ENCODE measurements at places on chromosomes 4 and X.
A peak's percentile ranks its signal among the peaks of the same experiment; 100 is the strongest.

DNA sequence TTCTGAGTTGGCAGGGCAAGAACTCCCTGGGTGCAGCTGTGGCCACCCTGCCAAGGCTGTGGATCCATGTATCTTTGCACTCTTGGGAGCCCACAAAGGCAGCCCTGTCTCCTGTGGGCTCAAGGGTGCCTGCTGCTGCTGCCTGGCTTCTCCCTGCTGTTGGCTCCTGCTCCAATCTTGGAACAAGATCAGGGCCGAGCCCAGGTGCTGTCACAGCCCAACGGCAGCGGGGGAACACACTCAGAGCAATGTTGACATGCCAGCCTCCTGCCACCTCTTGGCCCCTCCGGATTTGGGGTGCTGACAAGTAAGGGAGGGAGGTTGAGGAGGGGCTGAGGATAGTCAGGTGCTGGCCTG lies 57.9 kb downstream of the COX18 start:
- no peak for DNase-seq

DNA sequence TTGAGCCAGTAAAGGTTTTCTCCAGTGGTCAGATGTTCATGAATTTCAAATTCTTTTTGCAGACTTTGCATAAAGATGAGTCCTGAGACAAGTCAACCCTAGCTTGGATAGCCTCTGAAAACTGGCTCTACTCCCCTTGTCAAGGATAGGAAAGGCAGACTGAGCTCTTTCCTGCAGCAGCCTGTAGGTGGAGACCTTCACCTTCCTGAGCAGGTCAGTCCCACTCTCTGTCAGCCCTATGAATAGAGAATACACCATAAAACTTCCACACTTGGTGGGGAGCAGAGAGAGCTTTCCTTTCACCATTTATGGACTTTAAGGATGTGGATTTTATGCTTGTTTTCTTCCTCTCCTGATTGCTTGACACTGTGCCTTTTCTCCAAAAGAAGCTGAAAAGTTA lies 41.9 kb downstream of the PCDH19 start:
- DNase-seq: no peak

DNA sequence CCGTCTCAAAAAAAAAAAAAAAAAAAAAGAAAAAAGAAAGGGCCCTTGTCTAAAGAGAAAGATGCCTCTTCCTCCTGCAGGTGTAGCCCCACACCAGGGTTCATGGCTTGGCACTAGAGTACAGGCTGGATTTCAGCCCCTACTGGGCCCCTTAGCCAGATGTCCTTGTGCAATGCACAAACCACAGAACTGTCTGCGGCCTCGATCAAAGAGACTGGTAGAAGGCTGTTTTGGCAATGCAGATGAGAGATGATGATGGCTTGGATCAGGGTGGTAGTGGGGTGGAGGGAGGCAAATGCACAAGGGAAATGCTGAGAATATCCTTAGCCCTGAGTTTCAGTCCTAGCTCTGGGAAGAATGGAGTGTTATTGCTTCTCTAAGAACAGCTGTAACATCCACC lies 26.5 kb upstream of the TSR2 start:
- peak; percentile 48 for DNase-seq

DNA sequence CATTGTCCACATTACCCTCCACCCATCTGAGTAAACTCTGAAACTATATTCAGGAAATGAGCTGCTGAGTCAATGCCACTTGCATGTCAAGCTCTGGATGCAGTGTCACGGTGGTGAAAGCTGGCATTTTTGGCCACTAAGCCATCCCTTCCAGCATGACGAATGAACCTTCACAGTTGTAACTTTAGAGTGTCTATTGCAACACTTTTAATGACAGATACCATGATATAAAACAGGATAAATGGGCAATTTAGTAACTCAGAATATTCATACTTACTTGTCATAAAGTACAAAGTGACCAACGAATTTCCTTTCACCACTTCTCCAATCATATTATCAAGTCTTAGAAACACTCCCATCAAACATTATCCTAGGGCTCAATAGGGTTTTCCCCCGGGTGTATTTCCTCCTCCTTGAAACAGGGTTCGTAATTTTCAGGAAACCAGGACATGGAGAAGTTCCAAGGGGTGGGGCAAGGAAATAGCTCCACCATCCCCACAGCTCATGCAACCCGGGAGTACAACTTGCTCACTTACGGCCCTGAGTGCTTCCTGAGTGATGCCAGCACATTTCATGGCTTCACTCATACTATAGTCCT lies 73.1 kb downstream of the MTHFD2L start:
- DNase-seq: peak; percentile 84

DNA sequence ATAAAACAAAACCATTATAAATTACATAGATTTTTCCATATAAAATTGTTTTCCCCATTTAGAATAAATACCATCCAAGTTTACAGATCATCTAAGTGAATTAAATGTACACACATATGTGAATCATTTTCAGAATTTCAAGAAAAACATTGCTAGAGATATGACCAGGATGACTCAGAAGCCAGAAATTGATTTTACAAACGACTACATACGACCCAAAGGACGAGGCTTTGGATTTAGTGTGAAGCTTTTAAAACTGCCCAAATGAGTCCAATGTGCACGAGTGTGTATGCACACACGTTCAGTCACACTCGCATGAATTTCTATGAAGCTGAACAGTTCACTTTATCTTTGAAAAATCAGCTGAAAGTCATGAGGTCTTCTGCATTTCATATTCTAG lies 37.9 kb downstream of the MFAP3L start:
- DNase-seq: no peak

- no peak for DNase-seq
Observed at GRCh38 chr4:38684951-38685844, 21.2 kb downstream of the KLF3 start.

- no peak for DNase-seq
Observed at GRCh38 chr4:8310306-8310705, 40.8 kb downstream of the HTRA3 start.

DNA sequence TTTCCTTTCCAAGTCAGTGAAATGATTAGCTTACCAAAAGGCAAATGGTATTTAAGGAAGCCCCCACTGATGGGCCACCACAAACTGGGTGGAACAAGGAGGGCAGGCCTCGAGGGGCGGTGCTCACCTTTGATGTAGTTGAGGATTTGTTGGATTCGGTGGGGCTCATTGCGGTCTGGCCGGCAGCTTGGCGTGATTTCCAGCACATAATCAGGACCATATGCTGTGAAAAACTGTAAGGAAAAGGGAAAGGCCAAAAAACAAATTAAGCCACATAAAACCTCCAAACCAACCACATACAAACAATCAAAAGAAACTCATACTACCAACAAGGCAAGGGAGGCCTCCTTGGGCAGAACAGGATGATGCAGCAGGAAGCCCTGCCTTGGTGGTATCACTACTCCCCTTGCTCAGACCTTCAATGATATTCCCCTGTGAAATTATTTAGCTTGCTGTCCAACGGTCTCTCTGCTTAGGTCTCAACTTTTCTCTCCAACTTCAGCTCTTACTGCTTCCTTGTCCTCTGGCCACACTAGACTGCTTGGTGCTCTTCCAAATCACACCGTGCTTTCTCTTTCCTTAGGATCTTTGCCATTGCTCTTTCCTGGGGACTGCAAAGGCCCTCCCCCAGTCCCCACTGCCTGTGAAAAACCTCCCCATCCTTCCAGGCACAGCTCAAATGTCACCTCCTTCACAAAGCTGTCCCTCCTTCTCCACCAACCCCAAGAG lies 46.1 kb upstream of the CITED1 start:
- peak; percentile 68 for DNase-seq

DNA sequence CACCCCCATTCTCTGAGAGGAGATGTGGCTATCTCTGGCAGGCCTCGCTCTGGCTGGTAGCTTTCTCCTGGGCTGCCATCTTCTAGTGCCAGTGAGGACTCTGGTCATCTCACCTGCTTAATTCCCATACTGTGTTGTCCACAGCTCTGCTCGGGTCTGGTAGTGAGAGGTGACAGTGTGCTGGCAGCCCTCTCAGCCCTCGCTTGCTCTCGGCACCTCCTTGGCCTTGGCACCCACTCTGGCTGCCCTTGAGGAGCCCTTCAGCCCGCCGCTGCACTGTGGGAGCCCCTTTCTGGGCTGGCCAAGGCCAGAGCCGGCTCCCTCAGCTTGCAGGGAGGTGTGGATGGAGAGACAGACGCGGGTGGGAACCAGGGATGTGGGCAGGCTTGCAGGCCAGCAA lies 52.7 kb downstream of the CPLX1 start:
- DNase-seq: no peak

- no peak for DNase-seq
Observed at GRCh38 chr4:2688697-2689096, 67.4 kb downstream of the TNIP2 start.

DNA sequence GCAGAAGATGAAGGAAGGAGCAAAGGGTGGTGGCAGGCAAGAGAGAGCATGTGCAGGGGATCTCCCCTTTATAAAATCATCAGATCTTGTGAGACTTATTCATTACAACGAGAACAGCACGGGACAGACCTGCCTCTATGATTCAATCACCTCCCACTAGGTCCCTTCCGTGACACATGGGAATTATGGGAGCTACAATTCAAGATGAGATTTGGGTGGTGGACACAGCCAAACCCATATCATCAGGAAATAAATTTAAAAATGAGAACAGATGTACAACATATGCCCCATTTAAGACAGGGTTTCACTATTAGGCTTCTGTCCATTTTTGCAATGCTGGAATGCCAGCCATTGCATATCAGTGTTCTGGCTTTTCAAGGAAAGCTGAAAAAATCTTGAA lies 346.7 kb upstream of the SLIT2 start:
- peak; percentile 73 for DNase-seq

- DNase-seq: no peak
Observed at GRCh38 chr4:75036046-75036830, 103.3 kb downstream of the PARM1 start.

GRCh38 chr4:184190711-184191110 lies 27.0 kb downstream of the ENPP6 start:
- DNase-seq: no peak

GRCh38 chr4:77148078-77148477 lies 8.9 kb upstream of the CCNG2 start:
- peak; percentile 4 for DNase-seq

- DNase-seq: no peak
Observed at GRCh38 chr4:186554914-186555827, at the start of gene MTNR1A. Gene MTNR1A, minus strand, starts transcription at chr4:186555567. Its CDS starts 202 bp downstream, at chr4:186555365.

GRCh38 chr4:56289934-56290333 lies 97.4 kb downstream of the AASDH start:
- no peak for DNase-seq

- DNase-seq: peak; percentile 93
Observed at GRCh38 chrX:154368630-154369448, 5.6 kb downstream of the FLNA start.

- DNase-seq: no peak
Observed at GRCh38 chr4:116627545-116627944, 457.8 kb downstream of the TRAM1L1 start.

GRCh38 chr4:110493520-110493919 lies 17.6 kb downstream of the ENPEP start:
- no peak for DNase-seq

DNA sequence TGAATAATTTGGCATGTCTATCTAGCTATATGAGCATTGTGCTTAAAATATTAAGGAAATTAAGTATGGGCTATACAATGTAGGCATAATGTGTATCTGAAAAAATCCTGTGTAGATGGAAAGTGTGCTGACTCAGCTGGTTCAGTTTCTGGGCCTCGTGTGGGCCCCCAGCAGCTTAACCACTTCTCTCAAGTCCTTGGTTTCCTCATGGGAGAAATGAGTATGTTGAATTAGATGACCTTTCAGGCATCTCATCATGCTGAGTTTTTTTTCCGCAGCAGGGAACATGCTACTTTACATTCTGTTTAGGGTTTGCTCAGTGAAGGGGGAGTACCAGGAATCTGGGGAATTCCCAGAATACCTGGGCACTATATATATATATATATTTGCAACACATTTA lies 30.5 kb downstream of the RHOH start:
- DNase-seq: no peak

DNA sequence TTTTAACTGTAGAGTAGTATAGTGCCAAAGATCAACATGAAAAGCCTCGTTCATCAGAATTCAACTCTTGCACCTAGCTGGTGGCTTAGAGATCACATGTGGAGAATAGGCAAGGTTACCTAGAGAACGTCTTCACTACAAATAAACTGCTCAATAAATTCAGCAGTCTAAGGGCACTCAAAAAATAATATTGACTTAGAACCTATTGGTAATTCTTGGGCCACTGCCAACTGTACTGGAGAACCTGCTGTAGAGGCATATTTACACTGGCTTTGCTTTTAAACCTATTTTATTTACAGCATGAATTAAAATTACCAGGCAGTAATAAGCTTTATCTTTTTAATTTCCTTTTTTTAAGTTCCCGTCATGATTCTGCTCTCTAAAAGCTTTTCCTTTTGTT lies 343.7 kb downstream of the PDHA2 start:
- no peak for DNase-seq

DNA sequence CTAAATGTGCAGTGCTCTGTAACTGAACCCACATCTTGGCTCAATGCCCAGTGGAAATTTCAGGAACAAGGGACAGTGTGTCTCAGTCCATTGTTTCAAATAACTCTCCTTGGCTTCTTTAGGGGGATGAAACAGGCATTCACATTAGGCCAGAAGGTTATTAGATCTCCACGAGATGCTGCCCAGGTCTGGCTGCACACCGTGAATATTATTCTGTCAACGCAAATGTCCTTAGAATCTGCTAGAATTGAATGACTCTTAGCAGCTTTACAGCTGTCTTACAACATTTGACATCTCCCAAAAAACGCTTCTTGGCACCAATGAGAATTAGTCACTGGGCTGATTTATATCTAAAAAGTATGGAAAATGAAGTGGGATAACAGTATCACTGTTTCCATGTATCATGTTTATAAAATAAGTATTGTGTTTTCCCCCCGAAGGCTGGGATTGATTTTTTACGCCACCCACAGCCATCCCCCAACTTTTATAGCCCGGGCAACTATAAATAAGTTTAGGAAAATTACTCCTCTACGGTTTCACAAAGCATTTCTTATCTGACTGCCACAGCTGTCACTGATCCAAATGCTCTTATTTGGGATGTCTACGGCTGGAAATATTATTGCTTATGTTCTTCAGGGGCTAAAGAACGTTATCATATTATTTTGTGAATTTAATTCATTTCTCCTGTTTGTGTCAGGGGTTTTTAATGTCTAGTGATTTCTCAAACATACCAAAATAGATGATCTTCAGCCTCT lies 559.7 kb upstream of the FAT1 start:
- peak; percentile 22 for DNase-seq

DNA sequence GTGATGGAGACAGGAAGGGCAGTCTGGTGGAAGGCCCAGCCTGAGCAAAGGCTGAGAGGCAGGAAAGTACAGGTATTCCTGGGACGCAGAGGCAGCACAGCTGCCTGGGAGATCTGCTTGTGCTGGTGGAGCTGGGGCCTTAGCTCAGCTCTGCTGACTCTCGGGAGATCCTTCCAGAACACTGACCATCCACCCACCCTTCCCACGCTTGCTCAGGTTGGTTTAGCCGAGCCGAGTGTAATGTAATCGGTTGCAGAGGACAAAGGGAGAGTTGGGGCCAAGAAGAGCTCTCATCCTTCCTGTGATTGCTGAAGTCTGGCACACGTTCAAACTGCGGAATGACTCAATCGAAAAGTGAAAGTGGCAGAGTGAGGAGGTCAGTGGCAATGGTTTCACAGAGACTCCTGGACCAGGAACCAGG lies 43.1 kb upstream of the GPR78 start:
- peak; percentile 92 for DNase-seq

All from AG10803 (cell line).